ENCODE measurements at places on chromosomes 12 and 14.
A peak's percentile ranks its signal among the peaks of the same experiment; 100 is the strongest.

- no peak for DNase-seq
Measured at GRCh38 chr12:94359761-94360160, 99.9 kb downstream of the CEP83 start.

DNA sequence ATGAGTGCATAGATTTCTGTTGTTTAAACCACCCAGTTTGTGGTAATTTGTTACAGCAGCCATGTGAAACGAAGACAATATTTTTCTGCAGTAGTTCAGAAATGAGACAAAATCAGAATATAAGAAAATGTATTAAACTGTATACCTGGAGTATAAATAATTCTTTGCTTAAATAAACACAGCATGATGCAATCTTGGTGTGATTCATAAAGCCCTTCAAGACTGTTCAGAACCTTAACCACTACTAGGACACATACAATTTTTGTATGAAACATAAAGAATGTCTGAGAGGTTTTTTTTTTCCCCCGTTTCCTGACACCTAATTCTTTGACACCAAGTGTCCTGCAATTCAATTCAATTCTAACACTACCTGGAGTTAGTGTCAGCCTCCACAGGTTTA lies 10.5 kb downstream of the C12orf75 start:
- no peak for DNase-seq

DNA sequence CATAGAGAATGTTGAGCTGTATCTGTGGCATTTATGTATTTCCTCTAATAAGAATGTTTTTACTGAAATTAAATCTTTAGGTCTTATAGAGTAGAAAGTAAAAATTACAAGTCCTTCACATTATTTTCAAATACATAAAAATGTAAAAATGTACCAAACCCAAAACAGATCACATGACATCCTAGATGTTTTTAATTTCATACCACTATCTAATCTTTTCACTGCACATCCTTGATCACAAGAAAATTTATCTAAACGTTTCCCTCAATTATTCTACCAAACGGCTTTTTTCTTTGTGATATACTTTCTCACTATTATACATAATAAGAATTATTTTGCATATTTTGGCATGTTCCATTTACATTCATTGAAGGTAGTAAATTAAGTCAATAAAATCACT lies 18.3 kb downstream of the SGPP1 start:
- DNase-seq = no peak

- no peak for DNase-seq
Measured at GRCh38 chr12:24901576-24902461, 47.1 kb downstream of the BCAT1 start.

GRCh38 chr12:31353750-31354708 lies 28.1 kb upstream of the SINHCAF start:
- DNase-seq = no peak

GRCh38 chr12:104667139-104667538 lies 210.4 kb downstream of the CHST11 start:
- no peak for DNase-seq

DNA sequence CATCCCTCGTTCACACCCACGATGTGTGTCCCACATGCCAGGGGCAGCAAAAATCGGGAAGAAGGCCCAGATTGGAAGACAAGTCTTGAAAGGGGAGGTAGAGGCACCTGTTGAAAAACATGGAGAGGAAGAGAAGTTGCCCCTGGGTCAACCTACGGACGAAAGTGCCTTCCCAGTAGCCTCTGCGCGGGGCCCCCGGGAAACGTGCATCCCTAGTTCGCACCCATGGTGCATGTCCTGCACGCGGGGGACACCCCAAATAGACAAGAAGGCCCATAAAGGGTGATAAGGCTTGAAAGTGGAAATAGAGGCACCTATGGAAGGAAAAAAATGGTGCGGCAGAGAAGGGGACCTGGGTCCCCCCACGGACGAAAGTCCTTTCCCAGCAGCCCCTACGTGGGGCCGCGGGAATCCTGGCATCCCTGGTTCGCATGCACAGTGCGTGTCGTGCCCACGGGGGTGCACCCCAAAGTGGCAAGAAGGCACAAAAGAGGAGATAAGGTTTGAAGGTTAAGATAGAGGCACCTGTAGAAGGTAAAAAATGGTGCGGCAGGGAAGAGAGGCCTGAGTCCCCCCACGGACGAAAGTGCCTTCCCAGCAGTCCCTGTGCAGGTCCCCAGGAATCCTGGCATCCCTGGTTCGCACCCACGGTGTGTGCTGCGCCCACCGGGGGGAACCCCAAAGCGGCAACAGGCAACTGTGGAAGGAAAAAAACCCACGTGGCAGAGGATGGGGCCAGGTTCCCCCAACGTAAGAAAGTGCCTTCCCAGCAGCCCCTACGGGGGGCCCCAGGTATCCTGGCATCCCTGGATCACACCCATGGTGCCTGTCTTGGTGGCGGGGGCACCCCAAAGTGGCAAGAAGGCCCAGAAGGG lies 278.3 kb downstream of the ALG10 start:
- no peak for DNase-seq

DNA sequence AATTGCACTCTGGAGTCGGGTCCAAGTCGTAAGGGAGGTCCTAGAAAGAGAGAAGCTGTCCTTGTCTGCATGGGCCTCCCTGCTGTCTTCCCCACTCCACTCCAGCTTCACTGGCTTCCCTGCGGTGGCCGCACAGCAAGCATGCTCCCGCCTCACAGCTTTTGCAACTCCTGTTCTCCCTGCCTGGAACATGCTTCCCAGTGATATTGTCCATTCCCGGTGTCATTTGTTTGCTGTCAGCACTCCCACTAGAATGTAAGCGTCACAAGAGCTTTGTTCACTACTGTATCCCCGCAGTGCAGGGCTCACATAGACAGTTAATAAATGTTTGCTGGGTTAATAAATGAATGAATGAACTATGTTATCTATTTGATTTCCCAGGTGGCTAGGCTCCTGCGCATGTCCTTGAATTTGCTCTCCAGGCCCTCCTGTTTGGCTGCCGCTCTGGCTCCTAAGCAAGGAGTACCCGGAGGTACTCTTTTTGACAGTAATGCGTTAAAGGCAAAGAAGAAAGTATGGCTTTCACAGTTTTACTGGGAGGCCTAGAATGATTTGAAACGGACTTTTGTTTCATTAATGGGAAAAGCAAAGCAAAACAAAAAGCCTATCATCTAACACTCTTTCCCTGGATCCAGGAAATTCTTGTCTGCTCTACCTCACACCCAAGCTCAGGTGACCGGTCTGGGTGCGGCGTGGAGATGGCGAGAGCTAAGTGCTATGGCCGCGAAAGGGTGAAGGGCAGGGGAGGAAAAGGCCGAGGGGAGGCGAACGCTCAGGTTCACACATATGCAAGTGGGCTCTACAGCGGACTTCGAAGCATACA lies 6.2 kb upstream of the SLC7A7 start:
- DNase-seq = no peak

DNA sequence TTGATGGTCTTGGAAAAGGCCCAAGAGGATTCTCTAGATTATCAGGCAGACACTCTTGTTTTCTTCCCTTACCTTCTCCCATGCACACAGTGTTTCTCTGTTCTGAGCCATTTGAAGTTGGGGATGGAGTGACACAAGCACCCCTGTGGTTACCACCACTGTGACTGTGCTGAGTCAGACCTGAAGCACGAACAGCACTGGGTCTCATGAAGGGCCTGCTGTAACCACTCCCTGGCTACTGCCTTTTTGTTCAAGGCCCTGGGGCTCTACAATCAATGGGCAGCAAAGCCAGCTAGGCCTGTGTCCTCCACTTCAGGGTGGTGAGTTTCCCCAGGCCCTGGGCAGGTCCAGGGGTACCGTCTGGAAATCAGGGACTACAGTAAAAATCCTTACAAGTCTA lies 65.5 kb downstream of the TSPAN8 start:
- no peak for DNase-seq

GRCh38 chr12:124804011-124804621 lies 59.5 kb downstream of the SCARB1 start:
- no peak for DNase-seq

DNA sequence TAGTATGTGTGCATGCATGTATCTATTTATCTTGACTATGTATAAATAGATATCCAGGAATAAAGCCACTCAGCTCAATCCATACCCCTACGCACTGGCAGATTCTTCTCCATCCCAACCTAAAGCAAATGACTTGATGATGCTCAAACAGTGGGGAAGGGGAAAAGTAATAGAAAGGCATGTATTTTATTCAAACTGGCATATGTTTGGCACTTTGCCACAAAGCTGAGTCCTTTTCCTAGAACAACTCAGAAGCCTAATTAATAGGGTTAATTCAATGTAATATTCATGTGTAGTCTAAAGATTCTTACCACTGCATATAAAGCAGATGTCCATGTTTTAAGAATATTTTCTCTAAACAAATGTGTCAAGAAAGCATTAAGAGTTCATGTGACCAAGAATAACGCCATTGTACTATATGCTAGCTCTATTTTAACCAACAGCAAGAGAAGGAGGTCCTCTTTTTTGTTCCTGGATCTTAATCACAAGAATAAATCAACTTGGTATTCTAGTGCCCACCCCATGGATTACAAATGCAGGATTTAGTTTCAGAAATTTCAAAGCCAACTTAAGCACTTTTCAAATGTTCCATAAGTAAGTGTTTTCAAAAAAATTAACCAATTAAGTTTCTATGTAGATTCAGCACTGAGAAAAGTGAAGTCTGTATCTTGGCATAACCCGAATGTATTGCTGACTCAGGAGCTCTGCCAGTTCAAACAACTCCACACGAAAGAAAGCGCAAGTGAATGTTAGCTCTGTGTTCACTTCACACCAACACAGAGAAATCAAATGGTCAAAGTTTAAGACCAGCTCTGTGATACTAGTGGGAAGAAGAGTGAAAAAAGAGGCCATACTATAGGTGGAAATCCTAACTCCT lies 233.6 kb downstream of the MED13L start:
- DNase-seq = no peak

GRCh38 chr12:92408072-92408900 lies 262.6 kb upstream of the BTG1 start:
- peak; percentile 34 for DNase-seq

DNA sequence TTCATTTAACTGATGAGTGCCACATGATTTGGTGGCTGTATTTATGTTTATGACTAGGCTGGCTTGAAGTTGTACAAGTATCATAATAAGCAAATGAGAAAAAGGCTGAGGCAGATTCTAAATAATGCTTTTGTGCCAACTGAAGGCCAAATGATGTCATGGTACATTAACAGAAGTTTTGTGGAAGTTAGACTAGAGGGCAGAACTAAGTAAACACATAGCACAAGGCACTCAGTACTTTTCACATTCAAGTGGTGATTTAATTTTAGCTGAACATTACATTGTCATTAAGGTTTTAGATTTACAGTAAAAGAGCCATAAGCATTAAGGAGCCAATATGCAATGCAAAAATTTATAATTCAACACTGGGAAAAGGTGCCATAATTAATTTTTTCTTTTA lies 21.1 kb downstream of the PPP1CC start:
- DNase-seq = no peak

GRCh38 chr12:96770219-96771102 lies 136.6 kb upstream of the NEDD1 start:
- no peak for DNase-seq

GRCh38 chr14:103688906-103689902 lies 26.0 kb downstream of the XRCC3 start:
- no peak for DNase-seq

GRCh38 chr12:49903351-49903699 lies 375 bp downstream of the FAIM2 start:
- no peak for DNase-seq

- DNase-seq = no peak
Measured at GRCh38 chr14:53529519-53529918, 376.4 kb upstream of the DDHD1 start.

DNA sequence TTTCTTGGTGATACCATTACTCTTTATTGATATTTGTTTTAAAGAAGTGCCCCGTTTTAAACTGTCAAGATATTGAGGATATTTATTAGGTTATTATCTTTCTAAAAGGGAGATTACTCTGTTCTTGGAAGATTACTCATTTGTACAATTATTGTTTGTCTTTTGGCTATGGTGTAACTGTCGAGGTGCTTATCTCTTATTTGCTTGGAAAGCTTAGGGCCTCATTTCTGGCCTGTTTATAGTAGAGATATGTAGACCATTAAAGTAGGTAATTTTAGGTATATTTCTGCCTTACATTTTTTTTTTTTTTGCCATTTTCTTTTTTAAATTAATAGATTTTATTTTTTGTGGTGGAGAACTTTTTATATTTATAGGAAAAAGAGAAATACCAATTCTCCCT lies 74.2 kb downstream of the KTN1 start:
- no peak for DNase-seq

DNA sequence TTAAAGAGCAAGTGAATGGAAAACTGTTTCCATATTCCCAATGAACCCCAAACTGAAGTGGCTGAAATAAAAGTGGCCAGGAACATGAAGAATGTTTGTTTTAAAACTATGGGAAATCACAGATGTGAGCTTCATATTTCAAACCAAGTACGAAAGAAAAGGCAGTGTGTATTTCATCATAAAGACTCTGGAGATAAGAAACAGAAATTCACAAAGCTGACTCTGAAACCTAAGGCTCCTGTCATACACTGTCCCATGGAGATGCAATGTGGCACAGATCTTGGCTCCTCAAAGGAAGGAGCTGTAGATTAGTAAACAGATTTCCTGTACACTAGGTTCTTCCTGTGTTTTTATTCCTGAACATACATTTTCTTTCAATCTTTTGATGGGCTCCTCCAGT lies 304.4 kb downstream of the MED13L start:
- DNase-seq = no peak

DNA sequence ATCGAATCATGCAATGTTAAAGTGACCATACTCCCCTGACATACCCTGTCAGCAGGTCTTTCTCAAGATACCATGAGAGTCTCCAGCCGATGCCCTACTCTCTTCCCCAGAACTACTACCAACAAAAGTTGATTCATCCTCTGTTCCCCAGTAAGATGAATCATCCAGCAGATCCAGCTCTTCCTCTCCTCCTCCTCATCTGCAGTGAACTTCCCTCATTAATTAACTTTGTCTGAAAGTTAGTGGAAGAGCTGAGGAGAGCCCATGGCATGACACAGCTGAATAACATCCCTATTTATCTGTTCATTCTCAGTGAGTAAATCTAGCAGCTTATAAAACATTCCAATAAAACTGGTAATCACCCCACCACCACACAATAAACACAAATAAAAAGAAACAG lies 213.4 kb downstream of the EGLN3 start:
- no peak for DNase-seq

- DNase-seq = no peak
Measured at GRCh38 chr12:125860672-125861288, 795.5 kb downstream of the AACS start.

- DNase-seq = no peak
Measured at GRCh38 chr12:108580531-108580930, 17.4 kb downstream of the TMEM119 start.
